Activated CD8-positive, alpha-beta memory T cell treated with anti-CD3 and anti-CD28 coated beads for 1 hour (primary cell): ENCODE measurements at places on chromosomes 12 and 14.

DNA sequence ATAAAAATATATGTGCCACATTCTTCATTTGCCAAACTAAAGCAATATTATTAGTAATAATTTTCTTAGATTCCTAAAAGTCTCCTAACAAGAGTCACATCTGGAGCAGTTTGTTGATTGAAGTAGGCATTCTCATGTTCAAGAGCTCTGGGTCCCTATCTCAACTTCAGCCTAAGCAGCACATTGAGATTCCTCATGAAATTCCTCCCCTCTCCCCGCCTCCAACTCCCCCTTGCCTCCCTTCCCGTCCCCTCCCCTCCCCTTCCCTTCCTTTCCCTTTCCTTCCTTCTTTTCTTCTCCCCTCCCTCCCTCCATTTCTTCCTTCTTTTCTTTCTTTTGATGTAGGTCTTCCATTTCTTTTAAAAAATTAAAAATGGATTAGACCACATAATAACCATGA lies 48.7 kb upstream of the NAV3 start:
- no peak for DNase-seq

DNA sequence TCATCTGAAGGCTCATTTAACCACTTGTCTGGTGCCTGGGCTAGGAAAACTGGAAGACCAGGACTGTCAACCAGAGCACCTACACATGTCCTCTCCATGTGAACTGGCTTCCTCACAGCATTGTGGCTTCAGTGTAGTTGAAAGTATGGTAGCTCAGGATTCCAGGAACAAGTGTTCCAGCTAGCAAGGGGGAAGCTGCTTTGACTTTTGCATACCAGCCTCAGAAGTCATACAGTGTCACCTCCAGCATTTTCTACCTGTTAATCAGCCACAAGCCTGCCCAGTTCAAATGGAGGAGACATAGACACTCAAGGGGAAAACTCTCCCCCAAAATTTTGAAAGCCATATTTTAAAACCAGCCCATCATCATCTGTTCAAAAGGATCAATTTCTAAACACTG lies 212.8 kb upstream of the CAND1 start:
- no peak for DNase-seq

DNA sequence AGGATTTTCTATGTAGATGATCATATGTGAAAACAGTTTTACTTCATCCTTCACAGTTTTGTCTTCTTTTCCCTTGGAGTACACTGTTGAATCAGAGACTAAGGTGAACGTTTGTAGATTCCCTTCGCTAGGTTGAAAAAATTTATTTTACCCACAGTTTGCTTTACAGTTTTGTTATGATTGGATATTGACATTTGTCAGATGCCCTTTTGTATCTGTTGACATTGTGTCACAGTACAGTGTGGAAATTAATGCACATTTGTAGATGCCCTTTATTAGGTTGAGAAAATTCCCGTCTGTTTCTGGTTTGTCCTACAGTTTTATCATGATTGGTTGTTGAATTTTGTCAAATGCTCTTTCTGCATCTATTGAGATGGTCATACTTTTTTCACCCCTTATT lies 13.3 kb downstream of the G2E3 start:
- DNase-seq = no peak

DNA sequence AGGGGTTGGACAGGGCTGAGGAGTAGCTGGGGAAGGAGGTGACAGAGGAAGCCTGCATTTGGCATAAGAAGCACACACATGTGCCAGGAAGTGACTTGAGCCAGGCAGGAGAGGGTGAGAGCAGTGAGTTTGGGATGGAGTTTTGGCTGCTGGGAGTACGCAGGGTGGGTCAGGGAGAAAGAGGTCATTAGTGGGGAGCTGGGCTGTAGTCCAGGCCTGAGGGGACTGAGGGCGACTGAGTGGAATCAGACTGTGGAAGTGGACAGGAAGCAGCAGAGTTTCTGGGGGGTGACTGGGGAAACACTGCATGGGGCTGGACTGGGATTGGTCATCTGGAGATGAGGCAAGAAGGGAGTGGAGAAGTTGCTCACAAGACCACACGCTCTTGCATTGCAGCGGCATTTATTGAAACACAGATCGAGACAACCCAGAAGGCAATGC lies 7.6 kb downstream of the KRT85 start:
- no peak for DNase-seq

DNA sequence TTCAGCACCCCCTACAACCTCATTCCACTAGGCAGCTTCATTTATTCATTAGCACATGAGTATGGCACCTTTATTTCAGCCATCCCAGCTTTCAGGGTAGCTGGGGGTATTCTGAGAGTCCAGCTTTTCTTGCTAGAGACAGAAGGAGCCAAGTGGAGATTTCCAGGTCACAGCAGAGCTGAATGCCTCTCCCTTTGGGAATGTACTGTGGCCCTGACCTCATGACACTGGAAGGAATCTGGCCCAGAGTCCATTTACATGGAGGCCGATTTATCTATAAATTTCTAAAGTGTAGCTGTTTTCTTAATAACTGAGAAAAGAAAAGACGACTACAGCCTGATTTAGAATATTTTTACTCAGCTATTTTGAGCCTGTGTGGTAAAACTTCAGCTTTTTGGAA lies 47.2 kb upstream of the JDP2 start:
- no peak for DNase-seq

GRCh38 chr14:76346391-76347160 lies 29.4 kb upstream of the ESRRB start:
- no peak for DNase-seq

DNA sequence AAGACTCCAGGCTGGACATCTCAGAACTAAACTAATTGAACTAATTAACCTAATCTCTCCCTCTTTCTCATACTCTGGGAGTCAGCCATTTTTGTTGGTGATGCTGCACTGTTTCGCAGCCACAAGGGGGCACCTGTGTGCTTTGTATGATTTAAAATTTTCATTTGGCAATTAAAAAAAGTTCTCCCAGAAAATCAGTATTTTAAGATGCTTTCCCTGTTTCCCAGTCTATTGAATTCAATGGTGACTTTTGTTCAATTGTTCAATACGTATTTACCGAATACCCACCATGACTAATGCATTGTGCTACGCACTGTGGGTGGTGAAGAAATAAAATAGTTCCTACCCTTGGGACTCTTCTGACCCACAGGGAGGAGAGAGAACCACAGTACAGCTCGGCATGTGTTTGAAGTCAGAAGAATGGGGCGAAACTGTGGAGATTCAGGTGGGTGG lies 63.7 kb downstream of the ZNF664 start:
- DNase-seq = peak; percentile 30

DNA sequence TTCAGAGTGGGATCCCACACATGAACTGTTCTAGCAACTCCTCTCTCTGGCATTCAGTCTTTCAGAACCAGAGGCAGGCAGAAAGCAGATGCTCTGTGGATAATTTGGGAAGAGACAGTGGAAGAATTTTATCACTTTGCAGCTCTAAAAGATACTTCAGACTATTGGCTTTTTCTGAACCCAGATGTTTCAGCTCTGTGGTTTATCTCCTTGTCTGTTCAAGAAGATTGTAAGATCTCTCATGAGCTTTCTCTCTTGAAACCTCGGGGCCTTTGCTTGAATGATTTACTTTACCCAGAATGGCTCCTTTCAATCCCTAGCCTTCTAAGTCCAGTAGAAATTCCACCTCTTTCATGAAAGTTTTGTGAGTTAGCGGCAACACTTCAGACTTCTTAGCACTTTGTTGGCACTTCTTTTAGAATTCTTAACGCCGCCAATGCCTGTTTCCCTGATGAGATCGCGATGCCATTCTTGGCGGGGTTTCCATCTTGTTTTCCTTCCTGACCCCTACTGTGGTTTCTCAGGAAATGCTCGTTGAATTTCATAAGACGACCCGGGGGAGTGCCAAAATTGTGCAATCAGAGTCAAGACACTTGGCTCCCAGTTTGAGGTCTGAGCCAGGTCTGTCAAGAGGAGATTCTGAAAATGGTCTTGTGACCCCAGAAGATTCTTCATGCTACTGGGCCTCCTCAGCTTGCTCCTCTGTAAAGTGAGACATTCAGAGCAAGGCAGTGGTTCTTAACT lies 107.0 kb upstream of the PRICKLE1 start:
- no peak for DNase-seq

GRCh38 chr12:52280319-52280795 lies 5.9 kb downstream of the KRT86 start:
- no peak for DNase-seq

GRCh38 chr12:49524660-49525324 lies 14.0 kb upstream of the KCNH3 start:
- DNase-seq = no peak

DNA sequence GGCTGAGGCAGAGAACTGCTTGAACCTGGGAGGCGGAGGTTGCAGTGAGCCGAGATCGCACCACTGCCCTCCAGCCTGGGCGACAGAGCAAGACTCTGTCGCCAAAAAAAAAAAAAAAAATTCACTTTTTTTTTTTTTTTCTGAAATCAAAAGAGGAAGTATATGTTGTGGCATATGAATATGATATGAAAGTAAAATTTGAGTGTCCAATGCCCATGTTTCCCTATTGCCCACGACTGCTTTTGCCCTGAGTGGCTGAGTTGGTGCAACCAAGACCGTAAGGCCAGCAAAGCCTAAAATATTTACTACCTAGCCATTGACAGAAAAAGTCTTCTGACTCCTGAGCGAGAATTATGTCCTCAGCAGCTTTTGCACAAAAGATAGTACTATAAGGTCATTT lies 101.7 kb upstream of the PARP11 start:
- no peak for DNase-seq

DNA sequence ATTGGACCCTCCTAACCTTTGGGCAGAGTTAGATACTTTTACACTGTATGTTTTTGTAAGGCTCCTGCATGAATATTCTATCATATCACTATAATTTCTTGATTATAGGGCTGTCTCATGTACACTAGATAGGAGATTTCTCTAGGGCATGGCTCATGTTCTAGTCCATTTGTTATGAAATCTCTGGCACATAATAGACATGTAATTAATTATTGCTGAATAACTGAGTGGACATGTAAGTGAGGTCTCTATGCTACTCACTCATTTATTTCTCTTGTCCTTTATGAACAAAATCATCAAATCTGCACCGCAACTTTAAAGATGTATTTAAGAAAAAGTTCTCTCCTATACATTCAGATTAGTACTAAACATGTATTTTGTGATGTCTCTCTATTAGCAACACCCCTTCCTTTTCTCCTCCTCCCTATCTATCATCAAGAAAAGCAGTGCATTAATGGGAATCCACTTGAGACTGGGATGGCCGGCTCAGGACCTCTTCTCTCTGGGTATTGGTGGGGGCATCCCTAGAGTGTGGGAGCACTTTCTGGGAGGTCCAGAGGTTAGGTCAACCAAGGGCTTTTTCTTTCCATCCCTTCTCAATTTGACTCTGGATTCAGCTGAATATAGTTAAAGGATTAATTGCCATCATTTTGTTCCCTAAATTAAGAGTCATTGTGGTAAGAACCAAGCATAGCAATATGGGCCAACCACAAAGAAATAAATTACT lies 168.0 kb upstream of the HMGA2 start:
- DNase-seq = no peak

DNA sequence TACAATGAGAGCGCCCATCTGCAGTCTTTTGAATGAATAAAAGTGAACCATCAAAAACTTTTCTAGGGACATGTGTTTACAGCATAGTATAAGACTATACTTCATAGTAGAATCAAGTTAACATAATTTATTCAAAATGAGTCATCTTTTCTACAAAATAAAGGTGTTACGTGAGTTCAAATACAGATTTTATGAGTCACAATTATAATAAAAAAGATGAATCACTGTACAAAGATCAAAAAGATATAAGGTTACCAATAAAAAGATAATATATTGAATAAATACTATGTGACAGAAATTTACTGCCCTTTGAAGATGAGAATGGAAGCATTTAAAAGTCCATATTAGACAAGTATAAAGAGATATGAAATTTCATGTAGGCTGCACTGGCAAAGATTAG lies 2.8 kb downstream of the MBIP start:
- DNase-seq = no peak

- DNase-seq = no peak
Measured at GRCh38 chr12:7190268-7191055, 976 bp downstream of the PEX5 start.

- no peak for DNase-seq
Measured at GRCh38 chr12:32450768-32451167, 51.4 kb downstream of the FGD4 start.

- no peak for DNase-seq
Measured at GRCh38 chr12:57724003-57724935, 14.3 kb downstream of the AGAP2 start.

- no peak for DNase-seq
Measured at GRCh38 chr12:32360956-32361355, 38.4 kb upstream of the FGD4 start.

DNA sequence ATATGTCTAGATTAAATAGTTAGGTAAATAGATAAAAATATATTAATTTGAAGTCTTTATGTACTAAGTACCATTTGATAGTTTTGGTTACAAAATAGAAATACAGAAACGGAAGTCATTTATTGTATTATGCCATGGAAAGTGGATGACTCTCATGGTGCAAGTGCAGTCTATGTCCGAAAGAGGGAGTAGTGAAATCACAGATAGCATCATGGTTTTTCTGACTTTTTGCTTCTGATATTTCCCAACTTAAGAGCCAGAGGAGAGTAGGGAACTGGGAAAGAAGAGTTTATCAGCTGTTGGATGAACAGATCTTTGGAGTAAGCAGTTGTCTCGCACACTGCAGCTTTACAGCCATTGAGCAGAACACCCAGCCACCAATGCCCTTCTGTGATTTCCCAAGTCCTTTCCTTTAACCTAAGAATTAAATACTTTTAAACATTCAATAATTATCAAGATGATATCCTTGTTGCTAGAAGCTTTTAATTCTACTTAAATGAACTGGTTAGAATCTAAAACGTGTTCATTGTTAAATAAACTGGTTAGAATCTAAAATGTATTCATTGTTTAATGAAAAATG lies 18.4 kb upstream of the SRGAP1 start:
- DNase-seq = no peak

DNA sequence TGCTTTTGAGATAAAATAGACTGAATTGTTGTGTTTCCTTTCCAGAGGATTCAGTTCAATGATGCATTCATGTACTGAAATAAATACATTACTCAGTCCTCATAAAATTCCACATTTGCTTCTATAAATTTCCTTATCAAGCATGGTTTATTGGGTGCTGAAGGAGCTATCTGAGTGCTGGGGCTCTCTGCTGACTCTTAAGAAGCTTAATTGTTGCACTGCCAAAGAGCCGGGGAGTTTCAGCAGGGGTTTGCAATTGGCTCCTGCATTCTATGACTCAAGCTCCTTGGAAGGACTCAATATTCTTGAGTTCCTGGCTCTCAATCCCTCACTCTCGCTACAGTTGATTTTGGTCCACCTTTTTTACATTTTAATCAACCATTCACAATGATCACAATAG lies 69.8 kb upstream of the PYGL start:
- no peak for DNase-seq

DNA sequence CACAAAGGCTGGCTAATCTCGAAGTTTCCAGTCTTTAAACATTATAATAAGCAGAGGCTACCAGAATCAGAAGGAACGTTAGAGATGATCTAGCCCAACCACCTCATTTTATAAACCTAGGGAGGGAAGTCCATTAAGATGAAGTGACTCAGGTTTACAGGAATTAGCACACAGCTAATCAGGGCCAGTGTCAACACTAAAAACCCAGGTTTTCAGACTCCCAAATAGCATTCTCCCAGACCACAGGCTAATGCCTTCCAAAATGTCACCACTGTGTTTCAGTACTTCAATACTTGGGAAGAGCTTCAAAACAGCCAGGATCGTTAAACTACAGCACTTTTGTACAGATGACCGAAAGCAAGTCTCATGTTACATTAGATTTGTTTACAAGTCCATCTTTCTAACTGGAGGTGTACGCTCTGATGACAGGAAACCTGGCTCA lies 89.2 kb downstream of the FOXN3 start:
- DNase-seq = no peak

GRCh38 chr14:70821584-70822529 lies 12.5 kb upstream of the MAP3K9 start:
- DNase-seq = peak; percentile 37
